Breast epithelium (tissue), 4 donors: ENCODE measurements at places on chromosomes 16 and 17. TPM values are rescaled to one million over a fixed set of nuclear protein-coding genes. Genes with fewer than 3 reads are reported as not detected.

- no peak overlapping the region for H3K27ac ChIP-seq
- DNase-seq = no peak
Observed at GRCh38 chr17:46989637-46990431, 10.8 kb upstream of the RPRML start.

GRCh38 chr17:34361478-34362061 lies 1.5 kb downstream of the CCL1 start:
- H3K27me3 ChIP-seq = no peaks in the 10 kb centered on the region
- H3K4me1 ChIP-seq = no peaks in the 10 kb centered on the region
- no peaks in the 10 kb centered on the region for H3K36me3 ChIP-seq
- H3K4me3 ChIP-seq = no peak overlapping the region
- no peak overlapping the region for H3K27ac ChIP-seq

DNA sequence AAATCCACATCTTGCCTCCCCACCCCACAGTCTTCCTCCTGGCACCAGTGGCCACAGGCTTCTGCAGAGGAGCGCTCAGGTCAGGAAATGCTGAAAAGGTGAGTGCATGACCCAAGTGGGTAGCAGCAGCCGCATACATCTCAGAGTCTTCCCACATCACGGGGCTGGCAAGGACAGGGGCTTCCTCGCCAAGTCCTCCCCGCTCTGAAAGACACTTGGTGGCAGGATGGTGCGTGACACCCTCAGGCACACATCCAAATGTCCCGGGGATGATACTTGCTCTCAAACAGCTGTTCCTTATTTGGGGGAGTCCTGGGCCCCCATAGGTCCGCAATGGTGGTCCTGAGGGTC lies 8.8 kb upstream of the SLC16A5 start:
- DNase-seq = no peak
- H3K4me3 ChIP-seq = peak overlapping the region; percentile 26
- no peaks in the 10 kb centered on the region for H3K27me3 ChIP-seq
- peak overlapping the region; percentile 74 for H3K27ac ChIP-seq
- no peaks in the 10 kb centered on the region for H3K36me3 ChIP-seq

DOC2A gene
- total RNA-seq = 0.48 TPM

DNA sequence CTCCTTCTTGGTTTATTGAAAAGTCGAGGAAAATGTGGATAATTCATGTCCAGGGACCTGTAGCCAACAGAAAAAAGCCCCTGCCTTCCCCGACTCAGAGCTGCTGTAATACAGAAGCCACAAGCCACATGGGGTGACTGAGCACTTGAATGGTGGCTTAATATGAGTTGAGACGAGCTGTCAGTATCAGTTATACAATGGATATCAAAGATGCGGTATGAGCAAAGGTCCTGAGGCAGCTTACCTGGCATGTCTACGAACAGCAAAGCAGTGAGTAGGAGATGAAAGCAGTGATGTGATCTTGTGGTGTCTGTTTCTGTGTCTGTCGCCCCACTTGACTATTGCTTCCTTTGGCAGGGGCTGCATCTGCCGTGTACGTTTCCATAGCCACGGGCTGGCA lies 12.2 kb upstream of the RMI2 start:
- no peak overlapping the region for H3K4me3 ChIP-seq
- no peak overlapping the region for H3K27ac ChIP-seq
- no peak for DNase-seq
- no peaks in the 10 kb centered on the region for H3K4me1 ChIP-seq

KRT25 gene
- not detected for total RNA-seq

DNA sequence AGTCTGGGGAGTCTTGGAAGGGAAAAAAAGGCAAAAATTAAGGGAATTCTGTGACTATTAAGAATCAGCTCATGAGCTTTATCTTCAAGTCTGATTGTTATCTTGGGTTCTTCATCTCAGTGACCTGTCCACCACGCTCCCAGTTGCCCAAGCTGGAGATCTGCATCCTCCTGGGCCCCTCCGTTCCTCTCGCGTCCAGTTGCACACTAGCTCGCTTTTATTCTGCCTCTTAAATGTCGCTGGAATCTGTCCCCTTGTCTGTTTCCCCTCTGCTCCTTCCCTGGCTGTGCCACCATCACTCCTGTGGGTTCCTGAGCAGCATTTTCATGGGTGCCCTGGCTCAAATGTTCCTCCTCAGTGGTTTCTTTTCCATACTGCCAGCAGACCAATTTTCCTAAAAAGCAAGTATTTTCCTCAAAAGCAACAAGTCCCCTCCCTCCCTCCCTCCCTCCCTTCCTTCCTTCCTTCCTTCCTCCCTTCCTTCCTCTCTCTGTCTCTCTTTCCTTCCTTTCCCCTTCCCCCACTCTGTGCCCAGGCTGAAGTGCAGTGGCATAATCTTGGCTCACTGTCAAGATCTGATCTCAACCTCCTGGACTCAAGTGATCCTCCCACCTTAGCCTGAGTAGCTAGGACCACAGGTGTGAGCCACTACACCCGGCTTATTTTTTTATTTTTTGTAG lies 1.4 kb downstream of the ENDOV start:
- no peak overlapping the region for H3K27ac ChIP-seq
- no peak for DNase-seq
- H3K4me1 ChIP-seq = no peaks in the 10 kb centered on the region
- H3K4me3 ChIP-seq = peak overlapping the region; percentile 89
- no peaks in the 10 kb centered on the region for H3K36me3 ChIP-seq

DNA sequence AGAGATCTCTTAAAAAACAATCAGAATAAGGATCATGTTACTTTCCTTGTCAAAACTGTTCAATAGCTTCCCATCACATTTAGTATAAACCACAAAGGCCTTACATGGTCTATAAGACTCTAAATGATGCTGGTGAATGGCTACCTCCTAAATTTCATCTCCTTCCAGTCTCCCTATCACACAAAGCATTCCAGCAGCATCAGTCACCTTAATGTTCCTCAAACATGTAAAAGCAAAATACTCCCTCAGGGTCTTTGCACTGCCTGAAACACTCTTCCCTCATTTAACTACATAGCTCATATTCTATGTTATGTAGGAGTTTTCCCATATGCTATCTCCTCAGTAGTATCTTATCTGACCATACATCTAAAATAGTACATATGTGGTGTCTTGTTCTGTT lies 53.5 kb upstream of the INTS2 start:
- H3K27me3 ChIP-seq = no peaks in the 10 kb centered on the region
- peaks cover 8% of the 10 kb centered on the region for H3K36me3 ChIP-seq
- no peak overlapping the region for H3K4me3 ChIP-seq
- H3K4me1 ChIP-seq = no peaks in the 10 kb centered on the region
- no peak overlapping the region for H3K27ac ChIP-seq

- H3K4me3 ChIP-seq = no peak overlapping the region
- no peaks in the 10 kb centered on the region for H3K4me1 ChIP-seq
- H3K27me3 ChIP-seq = no peaks in the 10 kb centered on the region
- no peak overlapping the region for H3K27ac ChIP-seq
- DNase-seq = no peak
Observed at GRCh38 chr16:9027070-9027799, 63.5 kb upstream of the USP7 start.

GRCh38 chr17:29585080-29585751 lies 4.2 kb downstream of the GIT1 start:
- H3K27me3 ChIP-seq = no peaks in the 10 kb centered on the region
- H3K27ac ChIP-seq = peak overlapping the region; percentile 84
- no peaks in the 10 kb centered on the region for H3K36me3 ChIP-seq
- H3K4me1 ChIP-seq = peaks cover 12% of the 10 kb centered on the region

TBC1D3 gene
- total RNA-seq = not detected
